ENCODE measurements at places on chromosomes 6 and 20. TPM values are rescaled to one million over a fixed set of nuclear protein-coding genes. Genes with fewer than 3 reads are reported as not detected.

DNA sequence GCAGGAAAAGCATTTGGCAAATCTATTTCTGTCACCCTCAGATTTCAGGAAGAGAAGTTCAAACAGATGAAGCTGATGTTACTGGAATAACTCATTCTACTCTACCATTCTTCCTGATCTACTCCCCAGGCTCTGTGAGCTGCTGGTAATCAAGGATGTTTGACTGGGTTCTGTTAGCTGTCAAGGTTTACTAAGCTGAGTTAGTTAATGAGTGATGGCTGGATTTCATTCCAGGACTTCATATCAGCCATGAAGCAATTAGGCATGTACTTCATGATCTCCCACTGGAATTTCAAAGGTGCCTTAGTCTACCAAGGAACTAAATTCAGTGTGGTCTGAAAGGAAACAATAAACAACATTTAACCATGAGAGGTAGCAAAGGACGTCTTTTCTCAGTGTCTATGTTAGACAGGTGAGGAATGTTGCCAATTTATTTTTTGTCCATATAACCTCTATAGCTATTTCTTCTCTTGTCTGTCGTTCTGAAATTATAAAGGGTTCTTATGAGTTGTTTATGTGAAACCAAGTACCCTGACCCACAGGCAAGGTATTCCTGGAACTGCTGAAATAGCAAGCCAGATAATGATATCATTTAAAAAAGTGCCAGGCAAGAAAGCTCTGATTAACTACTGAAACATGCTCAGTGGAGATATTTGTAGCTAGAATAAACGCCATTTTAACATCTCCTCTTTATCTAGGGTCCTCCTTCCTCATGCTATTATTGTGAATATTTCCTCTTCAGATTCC, 112.9 kb downstream of the BACH2 start:
- peak; percentile 55 for DNase-seq

DNA sequence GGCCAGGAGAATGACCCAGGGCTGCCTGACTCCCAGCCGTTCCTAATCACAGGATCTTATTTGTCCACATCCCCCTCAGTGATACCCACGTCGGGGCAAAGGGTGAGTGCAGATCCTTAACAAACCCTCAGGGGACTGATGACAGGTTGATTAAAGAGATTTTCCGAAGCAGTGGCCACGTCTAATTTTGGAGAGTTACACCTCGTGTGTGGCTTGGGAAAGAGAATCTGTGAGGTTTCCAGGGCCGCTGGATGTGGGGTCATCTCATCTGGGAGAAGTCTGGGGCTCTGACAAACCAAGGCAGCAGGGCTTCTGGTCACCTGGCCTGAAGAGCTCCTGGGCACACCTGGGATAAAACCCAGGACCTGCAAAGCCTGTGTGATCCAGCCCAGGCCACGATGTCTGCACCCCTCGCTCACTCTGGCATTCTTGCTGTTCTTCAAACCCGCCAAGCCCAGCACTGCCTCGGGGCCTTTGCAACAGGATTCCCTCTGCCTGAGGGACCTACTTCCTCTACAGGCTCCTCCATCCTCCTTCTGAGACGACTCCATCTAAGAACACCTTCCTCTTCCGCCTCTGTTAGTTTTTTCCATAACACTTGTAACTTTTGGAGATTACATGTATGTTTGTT, 4.7 kb downstream of the JPH2 start:
- DNase-seq = no peak

DNA sequence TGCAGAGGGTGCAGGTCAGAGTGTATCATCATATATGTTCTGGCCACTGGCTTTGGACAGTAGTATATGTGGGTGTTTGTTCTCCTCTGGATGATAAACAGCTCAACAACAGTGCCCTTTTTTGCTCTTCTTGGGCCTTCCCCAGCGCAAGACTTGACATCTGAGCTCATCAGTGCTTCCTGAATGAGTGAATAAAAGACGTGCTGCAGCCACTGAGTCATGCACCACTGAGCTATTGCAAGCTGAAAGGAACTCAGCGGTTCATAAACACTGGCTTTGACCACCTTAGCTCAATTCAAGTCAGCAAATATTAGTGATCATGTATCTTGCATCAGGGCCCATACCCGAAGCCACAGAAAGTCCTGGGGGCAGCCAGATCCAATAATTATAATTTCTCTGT, 105.3 kb upstream of the KCNG1 start:
- DNase-seq = no peak

DNA sequence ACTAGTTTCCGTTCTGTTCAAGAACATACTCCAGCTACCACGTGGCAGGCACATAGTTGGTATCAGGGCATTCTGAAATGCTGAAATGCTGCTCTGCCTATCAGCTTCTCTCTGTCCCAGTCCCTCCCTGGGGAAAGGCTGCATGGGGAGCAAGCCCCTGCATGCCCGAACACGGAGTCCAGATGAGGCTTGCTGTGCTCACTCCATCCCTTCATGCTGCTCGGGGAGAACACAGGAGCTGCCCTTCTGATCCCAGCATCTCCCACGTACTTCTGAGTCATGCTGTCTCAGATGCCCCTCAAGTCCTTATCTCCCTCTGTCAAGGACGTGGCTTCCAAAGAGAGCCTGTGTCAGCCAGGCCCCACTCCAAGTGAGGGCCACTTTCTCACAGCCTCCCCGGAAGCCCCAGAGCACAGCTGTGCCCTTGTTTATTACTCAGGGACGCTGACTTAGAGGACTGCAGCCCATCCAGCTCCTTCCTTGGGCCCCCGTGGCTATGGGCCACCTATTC, 29.4 kb downstream of the THBS2 start:
- no peak for DNase-seq

GRCh38 chr20:61534346-61534745, 282.3 kb downstream of the CDH4 start:
- DNase-seq = no peak

DNA sequence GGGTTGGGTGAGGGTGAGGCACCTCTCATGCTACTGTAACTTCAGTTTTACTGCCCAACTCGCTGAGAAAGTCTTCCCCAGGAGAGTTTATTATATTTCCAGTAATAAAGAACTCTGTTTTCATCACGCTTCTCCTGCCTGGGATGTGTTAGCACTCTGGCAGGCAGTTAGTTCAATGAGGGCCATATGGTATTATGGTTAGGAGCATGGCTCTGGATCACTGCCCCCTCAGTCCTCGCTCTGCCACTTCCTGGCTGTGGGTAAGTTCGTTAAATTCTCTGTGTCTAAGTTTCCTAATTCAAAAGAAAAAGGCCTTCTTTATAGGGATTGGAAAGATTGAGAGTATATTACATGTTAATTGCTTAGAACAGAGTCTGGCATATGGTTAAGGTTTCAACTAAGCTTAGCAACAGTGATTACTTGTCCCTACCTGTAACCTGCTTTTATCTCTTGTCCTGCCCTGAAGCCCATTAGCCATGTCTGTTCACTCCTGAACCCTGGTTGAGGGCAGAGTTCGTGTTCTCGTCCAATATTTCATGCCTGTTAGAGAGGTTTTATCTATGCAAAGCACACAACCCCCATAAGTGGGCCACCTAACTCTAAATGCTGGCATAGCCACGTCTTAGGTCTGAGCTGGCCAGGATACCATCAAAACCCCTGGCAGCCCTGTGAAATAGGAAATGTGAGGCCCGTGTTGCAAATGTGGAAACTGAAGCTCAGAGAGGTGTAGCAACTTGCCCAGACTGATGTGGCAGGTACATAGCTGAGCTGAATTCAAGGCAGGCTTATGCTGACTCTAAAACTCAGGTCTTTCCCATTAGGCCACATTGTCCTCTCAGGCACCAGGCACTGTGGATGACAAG, 342.5 kb upstream of the JARID2 start:
- DNase-seq = no peak

- DNase-seq = no peak
These were observed 73.1 kb upstream of the IPCEF1 start for GRCh38 chr6:154429711-154430110.

DNA sequence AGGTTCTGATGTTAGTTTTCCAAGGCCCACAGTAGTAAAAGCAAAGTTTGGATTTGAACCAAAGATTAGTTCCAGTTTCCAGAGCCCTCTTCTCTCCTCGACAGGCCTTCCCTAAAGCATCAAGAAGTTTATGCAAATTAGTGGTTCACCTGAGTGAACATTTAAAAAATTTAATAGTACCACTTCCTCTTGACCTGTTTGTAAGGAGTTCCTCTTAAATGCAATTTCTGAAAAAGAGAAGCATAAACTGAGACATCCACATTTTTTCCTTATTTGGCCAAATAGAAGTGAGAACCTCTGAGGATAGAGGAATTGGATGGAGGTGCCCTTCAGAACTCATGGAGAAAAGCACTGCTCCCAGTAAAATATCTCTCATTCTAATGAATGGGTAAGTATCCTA, 1.2 kb upstream of the DSE start:
- DNase-seq = no peak

- no peak for DNase-seq
These were observed 57.2 kb downstream of the GFRA4 start for GRCh38 chr20:3606021-3606420.

GRCh38 chr20:33127422-33128097, 40.4 kb upstream of the BPIFA2 start:
- no peak for DNase-seq

The CYP39A1 gene
- polyA plus RNA-seq = 2.8 TPM

The PGBD1 gene
- 3.1 TPM for polyA plus RNA-seq

DNA sequence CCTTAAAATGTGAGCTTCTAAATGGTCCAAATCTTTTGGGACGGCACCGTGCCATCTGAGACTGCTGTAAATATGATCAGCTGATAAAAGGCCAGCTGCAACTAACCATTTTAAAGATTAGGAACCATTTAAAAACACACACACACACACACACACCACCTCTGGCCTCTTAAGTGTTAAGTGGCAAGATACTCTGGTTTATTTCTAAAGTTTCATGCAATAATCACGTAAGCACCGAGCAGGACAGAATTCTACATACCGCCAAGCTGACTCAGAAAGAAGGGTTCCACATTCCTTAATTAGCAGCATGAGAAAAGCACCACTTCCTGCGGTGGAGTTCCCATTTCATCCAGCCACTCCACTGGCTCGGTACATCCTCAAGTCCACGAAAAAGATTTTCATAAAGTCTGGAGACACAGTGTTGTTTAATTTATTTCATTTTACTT, 17.8 kb upstream of the ZNF217 start:
- DNase-seq = peak; percentile 70

The ME1 gene
- 19.7 TPM for polyA plus RNA-seq

- no peak for DNase-seq
These were observed 60.7 kb downstream of the EYA4 start for GRCh38 chr6:133301835-133302234.

- no peak for DNase-seq
These were observed 116.1 kb upstream of the INSM1 start for GRCh38 chr20:20251836-20252235.

- DNase-seq = peak; percentile 76
These were observed 51.0 kb upstream of the TFAP2A start for GRCh38 chr6:10465629-10466499.

GRCh38 chr6:76441875-76442274, 369.4 kb upstream of the IMPG1 start:
- DNase-seq = peak; percentile 21

- DNase-seq = no peak
These were observed 143.4 kb upstream of the MYLIP start for GRCh38 chr6:15985379-15985959.

DNA sequence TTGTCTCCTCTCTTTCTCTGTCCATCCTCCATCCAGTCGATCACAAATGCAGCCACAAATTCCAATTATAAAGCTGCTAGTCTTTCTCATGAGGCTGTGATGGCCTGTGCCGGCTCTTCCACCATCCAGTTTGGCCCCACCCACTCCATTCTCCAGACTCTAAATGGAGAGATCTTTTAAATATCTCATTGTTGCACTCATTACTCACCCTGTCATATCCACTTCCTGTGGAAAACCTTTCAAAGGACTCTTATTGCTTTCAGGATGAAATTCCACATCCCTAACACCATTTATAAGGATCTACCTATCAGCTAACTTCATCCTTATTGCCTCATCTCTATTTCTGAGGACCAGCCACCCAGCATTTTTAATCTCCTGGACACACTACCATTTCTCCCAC, 70.6 kb downstream of the NRN1 start:
- DNase-seq = no peak

- no peak for DNase-seq
These were observed 1.2 kb upstream of the TOX2 start for GRCh38 chr20:43913291-43914025.

GRCh38 chr20:16441546-16442164, 131.6 kb downstream of the KIF16B start:
- no peak for DNase-seq

The DHX35 gene
- polyA plus RNA-seq = 6.7 TPM

The PAX1 gene
- polyA plus RNA-seq = not detected

DNA sequence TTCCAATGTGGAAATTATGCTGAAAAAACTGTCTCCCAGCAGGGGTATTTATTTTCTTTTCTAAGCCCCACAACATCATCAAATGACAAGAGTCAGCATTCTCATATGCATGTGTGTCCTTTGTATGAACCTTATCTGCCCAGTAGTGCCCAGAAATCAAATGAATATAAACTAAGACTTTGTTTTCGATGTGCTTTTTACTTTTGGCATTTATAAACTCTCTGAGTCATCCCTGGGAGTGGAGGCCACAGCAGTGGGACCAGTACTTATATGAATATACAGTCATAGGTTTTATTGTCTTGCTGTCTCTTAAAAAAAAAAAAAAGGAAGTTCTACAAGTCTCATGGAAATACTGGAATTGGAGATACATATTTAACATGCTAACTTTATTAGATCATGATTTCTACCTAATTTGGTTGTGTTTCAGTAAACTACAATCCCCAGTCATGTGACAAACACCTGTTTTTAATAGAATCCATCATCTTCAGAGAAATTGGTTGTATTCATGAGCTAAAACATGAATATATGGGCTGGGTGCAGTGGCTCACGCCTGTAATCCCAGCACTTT, 99.2 kb upstream of the TMEM181 start:
- DNase-seq = no peak

The NOX3 gene
- polyA plus RNA-seq = not detected

The DSP gene
- 78.1 TPM for polyA plus RNA-seq

The MAPK14 gene
- polyA plus RNA-seq = 41.2 TPM

Measured in hepatocyte (in vitro differentiated cells).